ENCODE measurements at places on chromosomes 2 and 18.

GRCh38 chr2:38815936-38816335 is 37.9 kb downstream of the GEMIN6 start:
- no peak for DNase-seq

DNA sequence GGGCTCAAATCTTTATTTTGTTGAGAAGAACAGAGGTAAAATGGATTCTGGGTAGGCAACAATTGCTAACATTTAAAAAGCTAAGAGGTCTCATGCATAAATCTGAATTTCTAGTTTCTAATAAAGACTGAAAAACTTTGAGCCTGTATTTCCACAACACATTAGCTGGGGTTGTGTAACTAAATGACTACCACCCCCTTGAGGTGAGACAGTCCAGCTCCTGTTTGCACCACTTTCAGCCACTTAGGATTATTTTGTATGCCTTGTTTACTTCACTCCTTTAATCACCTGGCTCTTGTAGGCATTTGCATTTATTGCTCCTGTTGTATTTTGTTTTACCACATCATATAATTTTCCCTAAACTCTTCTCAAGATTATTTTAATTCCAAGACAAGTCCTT is 376.6 kb downstream of the PTH2R start:
- DNase-seq, result peak; percentile 45

DNA sequence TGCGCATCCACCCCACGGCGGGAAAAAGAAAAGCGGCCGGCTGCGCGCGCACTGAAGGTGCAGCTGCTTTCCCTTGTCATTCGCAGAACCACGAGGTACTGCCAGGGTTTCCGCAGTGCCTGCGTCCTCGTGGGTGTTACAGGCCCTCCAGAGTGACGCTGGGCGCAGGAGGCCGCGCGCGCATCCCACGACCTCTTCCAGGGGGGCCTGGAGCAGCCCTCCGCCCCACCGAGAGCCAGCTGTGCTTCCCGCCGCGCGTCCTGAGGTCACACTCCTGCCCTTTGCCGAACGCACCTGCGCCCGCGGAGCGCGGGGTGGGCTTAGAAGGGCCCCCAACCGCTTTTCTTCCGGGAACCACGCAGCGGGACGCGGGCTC is 378 bp upstream of the IAH1 start:
- DNase-seq, result peak; percentile 59

DNA sequence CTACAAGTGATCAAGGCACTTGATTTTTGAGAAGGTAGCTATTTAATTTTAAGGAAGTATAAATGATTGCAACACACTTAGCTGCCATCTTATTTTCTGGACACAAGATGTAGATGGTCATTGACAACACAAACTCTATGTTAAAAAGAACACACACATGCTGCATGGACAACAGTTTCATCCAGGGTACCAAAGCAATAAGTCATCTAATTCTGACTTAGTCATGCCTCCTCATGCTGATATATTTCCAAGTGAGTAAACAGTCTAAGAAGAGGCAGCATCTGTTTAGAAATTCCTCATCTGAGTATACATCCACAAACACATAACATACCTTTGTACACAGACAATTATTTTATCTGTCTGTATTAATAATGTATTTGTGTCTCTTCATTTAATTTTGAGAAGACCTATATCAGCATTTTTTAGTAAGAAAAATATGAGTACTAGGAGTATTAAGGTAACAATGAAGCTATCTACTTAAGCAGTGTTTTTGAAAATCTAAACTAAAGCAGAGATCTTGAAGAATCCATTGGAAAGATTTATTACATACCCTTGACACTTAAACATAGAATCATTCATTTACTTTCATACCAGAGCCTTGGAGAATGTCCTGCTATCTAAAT is 84.9 kb downstream of the SCN1A start:
- DNase-seq, result no peak

DNA sequence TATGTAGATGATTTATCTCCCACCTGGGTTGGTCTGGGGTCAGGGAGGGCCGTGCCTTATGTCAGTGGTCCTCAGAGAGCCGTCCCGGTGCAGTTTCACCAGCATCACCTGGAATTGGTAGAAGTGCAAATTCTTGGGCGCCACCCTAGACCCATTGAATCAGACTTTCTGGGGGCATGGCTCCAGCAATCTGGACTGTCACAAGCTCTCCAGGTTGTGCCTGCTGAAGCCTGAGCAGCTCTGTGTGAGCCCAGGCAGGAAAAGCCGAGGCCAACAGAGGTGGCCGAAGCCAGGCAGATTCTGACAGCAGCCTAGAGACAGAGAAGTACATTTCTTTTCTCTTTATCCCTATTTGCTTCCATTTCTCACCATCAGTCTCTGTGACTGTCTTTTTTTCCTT is 98.4 kb upstream of the SEC11C start:
- no peak for DNase-seq

DNA sequence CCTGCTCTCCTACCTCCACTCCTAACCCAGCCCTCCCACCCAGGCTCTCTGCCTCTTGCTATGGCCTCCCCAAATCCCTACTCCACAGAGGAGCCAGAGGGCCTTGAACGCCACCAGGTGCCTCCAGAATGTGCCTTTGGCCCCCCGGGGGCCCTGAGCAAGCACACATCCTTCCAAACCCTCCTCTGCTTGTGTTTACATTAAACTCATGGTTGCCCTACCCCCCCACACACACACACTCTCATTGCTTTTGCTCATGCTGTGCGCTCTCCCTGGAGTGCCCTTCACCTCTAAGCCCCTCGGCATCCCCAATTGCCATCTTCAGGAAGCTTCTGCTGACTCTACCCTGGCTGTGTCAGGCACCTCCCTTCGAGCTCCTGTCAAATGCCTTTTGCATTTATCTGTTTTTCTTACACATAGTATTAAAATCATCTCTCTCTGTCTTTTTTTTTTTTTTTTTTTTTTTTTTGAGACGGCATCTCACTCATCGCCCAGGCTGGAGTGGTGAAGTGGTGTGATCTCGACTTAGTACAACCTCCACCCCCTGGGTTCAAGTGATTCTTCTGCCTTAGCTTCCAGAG is 16.3 kb upstream of the TET3 start:
- no peak for DNase-seq

DNA sequence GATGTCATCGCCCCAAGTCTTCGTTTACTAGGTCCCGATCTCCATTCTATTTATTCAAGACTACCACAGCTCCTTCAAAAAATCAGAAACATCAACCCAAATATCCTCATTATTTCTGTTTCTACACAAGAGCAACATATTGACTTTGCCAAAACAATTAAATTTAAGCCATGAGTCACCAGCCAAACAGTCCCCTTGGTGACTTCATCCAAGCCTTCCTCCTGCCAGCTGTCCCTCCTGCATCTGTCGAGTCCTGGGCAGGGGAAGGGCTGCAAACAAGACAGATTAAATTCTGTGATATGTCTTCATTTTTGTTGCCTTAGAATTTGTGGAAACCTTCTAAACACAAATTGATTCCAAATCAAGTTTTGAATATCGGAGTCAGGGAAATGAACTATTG is 110.3 kb downstream of the SP3 start:
- DNase-seq, result no peak

DNA sequence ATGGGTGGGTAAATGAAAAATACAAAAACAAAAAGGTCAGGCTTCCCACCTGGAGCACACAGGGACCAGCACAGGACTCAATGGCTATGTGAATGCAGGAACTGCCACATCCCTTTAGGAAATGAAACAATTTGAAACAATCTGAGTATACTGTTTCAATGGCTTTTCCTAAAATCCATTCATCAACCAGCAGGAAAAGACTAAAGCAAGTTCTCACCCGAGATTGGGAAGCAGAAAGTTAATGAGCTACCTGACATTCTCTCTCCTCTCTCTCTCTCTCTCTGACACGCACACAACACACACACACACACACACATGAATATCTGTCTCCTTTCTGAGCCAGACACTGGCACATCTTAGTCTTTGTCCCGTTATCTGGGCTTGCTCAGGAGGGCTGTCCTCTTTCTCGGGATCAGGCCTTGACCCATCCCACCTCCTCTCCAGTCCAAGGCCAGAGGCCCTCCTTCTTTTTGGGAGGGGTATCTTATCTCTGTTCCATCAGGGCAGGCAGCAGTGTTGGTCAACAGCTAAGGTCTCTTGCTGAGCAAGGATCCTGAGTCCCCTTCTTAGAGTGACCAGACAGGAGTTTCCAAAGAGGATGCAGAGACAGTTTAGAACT is 11.6 kb upstream of the LRRFIP1 start:
- no peak for DNase-seq

DNA sequence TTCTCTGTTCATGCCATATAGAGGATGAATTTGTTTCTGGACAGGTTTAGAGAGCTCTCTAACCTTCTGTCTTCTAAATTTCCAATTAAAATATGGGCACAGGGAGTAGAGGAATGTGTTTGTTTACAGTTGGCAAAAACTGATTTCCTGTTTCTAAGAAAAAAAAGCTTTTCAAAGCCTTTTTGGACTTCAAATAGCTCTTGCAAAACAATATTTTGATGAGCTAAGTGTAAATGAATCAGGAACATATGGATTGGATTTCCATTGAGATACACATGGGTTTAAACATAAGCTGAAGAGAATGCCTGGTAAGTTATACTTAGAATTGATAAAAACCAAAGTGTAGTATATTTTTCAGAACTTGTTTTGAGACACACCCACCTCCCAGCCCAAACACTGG is 677.5 kb downstream of the NYAP2 start:
- DNase-seq, result no peak

- DNase-seq, result no peak
Observed at GRCh38 chr2:135212757-135213156, 160.7 kb downstream of the RAB3GAP1 start.

DNA sequence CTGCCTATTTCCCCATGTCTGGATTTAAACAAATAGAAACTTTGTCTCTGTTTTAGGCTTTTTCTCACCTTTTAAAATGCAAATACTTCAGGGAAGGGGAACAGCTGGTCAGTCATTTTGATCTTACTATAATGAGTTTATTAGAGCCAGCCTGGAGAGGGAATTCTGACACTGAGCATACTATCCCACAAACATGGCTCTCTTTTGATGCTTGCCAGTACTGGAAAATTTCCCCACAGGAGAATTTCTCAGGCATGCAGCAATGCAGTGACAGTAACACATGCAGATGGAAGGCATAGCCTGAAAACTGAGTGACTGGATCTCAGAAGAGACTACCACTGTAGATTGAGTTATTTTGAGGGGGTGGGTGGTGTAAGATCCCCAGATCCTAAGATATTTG is 974.3 kb upstream of the CELF4 start:
- DNase-seq, result no peak

DNA sequence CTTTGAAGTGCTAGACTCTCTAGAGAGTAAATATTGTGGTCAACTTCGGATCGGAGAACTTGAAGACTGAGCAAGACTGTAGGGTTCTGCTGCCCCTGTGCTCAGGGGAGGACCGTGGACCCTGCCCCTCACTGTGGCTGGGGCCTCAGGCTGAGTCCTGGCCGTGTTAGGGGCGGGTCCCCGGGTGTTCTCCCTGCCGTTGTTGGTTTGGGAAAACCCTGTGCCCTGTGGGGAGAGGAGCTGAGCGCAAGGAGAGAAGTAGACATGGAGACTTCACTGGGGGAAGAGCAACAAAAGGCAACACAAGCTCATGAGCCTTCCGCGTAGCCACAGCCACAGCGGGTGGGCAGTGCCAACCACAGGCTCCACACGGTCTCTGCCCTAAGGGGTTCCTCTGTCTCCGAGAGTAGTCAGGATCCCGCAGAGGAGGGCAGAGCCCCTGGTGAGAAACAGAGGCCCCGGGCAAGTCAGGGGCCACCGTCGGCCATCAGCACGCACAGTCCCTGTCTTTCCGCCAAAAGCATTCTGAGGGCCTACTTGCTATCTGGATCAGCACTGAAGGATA is 53.1 kb downstream of the NTSR2 start:
- DNase-seq, result no peak

DNA sequence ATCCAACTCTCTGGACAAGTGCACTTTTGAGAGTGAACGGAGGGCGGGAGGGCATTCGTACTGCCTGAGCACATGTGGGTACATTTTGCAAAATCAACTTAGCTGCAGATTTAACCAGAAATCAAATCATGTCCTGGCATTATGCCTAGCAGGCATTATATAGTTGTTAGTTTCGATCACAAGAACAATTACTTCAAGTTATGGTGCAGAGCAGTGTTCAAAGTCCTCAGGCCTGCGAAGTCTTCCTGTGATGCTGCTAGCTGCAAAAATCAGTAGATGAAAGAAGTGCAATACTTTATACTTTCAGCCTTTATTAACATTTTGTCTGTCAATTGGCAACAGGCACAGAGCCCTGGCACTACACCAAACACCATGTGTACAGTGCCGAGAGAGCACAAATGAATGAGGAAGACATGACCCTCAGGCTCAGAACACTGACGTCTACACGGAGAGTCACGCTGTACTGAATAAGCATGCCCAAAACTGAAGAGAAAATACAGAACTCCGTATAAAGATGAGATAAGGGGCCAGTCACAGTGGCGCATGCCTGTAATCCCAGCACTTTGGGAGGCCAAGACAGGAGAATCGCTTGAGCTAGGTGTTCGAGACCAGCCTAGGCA is 92.1 kb upstream of the CREB1 start:
- no peak for DNase-seq

DNA sequence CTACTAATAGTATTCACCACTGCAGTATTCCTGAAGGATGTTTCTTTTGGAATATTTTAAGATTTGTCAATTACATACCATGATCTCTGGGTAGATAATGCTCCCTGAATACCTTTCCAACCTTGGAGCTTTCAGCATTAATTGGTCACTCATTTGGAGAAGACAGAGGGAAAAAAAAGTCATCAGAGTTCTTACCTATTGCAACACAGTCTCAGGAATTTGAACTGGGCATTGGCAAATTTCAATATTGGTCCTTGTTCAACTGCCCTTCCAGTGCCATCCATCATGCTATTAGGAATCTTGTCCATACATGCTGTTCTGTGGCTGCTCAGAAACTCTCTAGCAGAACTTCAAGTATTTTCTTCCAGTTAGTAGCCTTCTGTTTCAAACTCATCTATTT is 83.6 kb upstream of the KCNJ3 start:
- no peak for DNase-seq

DNA sequence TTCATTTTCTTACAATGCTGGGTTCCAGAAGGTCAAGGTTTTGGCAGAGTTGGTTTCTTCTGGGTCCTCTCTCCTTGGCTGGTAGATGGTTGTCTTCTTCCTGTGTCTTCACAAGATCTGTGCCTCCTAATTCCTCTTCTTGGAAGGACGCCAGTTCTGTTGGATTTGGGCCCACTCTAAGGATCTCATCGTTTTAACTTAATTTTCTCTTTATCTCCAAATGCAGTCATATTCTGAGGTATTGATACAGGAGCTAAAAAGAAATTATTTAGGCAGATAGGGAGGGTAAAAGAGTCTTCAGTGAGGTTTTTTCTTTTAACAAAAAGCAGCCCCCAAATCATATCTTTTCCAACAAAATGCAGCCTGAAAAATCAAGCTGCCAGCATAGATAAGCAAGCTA is 998.4 kb downstream of the SOCS6 start:
- no peak for DNase-seq
